ENCODE measurements at places on chromosomes 4 and X.

- DNase-seq, result no peak
Measured at GRCh38 chr4:98557194-98557892, 101.1 kb downstream of the TSPAN5 start.

DNA sequence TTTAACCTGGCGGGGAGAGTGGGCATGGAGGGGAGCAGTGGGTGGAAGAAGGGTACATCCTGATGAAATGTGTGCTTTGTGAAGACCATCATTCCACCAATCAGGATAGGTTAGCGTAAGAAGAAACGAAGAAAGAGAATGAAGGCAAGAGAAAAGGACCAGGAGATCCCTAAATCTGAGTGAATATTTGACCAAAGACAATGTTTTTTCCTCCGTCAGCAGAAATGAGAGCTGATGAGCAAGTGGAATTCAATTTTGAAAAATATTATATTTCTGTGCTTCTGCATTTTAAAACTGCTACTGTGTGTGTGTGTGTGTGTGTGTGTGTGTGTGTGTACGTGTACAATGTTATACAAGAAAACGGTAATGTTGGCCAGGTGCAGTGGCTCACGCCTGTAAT lies 58.3 kb upstream of the NOCT start:
- no peak for DNase-seq

GRCh38 chr4:188767496-188767895 lies 628.3 kb downstream of the TRIML1 start:
- no peak for DNase-seq

GRCh38 chr4:100079264-100079663 lies 111.0 kb downstream of the DDIT4L start:
- no peak for DNase-seq

- DNase-seq, result no peak
Measured at GRCh38 chr4:156390599-156391324, 437.1 kb upstream of the CTSO start.

- DNase-seq, result no peak
Measured at GRCh38 chr4:2785613-2786012, 7.3 kb upstream of the SH3BP2 start.

DNA sequence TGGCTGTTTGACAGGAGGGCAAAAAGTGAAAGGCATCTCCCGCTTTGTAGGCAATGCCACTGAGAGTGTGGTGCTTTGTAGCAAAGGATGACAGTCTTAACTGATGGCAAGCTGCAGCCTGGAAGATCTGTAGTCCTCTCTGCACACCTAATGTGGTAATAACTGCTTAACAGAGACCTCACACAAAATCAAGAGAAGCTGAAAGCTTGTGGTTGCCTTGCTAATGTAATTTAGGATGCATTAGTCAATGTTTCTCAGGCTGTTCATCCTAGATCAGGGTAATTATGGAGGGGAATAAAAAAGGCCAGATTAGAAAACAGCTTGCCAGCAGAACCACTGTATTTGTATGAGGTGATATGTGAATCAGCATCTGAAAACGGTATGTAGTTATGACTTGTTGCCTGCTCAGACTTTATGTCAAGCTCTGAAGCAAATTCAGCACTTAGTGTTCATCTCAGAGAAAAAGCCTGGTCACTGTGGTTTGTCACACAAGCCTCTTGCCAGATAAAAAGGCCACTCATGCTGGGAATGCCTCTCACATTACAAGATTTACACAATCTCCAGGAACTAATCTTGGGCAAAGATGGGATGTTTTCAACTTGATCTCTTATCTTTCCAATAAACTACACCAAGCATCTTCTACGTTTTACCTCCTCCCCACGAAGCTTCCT lies 130.8 kb downstream of the ENOX2 start:
- DNase-seq, result no peak

DNA sequence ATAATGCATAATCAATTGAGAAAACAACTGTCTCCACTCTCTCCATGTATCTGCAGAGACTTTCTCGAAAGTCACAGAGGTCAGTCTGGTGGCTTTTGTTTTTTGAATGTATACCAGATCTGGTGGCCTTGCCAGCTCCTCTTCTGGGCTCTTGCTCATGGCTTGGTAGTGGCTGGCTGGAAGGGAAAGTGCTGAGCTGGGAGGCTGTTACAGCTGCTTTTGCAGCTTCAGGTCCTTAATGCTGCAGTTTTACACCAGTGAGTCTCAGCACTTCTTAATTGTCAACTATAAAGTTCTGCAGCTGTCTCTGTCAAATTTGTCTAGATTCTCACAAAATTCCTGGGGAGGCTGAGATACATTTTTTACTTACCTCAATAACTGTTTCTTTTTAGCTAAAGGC lies 390.0 kb downstream of the GRXCR1 start:
- DNase-seq, result no peak

DNA sequence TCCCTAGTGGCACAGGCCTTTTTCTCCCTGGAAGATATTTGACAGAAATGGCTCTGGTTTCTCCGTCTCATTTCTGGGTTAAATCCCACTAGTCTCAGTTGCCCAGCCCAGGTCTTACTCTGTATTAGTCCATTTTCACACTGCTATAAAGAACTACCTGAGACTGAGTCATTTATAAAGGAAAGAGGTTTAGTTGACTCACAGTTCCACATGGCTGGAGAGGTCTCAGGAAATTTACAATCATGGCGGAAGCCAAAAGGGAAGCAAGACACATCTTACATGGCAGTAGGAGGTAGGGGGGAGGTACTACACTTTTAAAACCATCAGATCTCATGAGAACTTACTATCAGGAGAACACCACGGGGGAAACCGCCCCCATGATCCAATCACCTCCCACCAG lies 81.9 kb downstream of the FHDC1 start:
- no peak for DNase-seq

DNA sequence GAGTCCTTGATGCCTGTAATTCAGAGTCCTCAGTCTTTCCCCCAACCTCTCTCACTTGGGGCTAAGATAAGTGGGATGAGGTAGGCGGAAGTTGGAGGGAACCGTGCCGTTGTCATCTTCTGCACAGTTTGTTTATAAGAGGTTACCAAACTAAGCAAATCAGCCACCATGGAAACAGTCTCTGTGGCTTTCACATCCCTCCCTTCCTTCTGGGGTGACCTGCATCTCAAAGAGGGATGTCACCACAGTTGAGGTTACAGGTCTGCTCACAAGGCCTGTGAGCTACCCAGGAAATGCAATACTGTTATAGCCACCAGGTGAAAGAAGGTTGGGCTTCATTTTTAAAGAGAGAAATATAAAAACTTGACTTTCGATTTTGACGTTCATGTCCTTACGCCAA lies 26.3 kb downstream of the RTL5 start:
- DNase-seq, result no peak

DNA sequence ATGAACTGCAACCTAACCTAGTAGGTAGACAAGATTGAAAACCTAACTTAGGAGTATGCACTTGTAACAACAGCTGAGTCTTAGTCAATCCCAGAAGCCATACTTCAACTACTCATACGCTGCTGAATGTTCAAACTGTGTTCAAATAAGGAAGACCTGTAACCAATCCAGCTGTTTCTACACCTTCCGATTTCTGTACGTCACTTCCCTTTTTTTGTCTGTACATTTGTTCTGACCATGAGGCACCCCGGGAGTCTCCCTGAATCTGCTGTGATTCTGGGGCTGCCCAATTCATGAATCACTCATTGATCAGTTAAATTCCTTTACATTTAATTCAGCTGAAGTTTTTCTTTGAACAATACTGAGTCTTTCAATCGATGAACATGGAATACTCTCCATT lies 89.5 kb downstream of the BMP3 start:
- DNase-seq, result no peak

GRCh38 chrX:41419082-41419481 lies 28.1 kb upstream of the NYX start:
- DNase-seq, result no peak

GRCh38 chr4:112861691-112862674 lies 187.5 kb upstream of the ANK2 start:
- no peak for DNase-seq

GRCh38 chr4:189769131-189769530 lies 171.5 kb upstream of the FRG1 start:
- DNase-seq, result no peak

DNA sequence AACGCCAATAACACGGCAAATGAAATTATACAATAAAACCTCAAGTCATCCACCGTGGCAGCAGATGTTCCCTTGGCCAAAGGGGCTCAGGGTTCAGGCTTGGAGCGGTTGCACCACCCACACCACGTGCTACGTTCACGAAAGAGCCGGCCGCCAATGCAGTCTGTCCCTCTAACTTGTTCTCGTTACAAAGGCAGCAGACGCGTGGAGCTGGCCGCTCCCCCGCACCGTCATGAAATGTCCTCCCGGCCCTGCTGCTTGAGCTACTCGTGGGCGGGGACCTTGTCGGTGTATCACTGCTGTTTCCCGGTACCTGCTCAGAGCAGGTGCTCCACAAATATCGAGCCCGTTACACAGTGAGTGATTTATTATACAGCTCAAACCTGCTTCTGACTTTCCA lies 36.4 kb upstream of the MAN2B2 start:
- DNase-seq, result no peak

DNA sequence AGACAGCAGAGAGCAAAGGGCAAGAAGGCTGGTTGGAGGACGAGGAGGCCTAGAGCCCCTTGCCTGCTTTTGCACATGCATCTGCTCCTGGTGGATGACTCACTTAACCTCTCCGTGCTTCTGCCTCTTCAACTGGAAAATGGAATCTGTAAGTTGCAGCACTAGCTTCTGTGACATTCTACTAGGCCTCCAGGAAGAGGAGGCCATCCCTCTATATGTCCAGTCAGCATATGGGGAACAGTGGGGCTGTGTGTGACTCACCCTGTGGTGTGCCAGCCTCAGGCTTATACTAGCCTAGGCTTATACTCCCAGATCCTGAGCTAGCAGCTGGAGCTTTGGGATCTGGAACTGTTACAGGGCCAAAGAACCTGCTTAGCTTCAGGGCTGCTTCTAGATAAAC lies 36.0 kb downstream of the RTL9 start:
- no peak for DNase-seq

DNA sequence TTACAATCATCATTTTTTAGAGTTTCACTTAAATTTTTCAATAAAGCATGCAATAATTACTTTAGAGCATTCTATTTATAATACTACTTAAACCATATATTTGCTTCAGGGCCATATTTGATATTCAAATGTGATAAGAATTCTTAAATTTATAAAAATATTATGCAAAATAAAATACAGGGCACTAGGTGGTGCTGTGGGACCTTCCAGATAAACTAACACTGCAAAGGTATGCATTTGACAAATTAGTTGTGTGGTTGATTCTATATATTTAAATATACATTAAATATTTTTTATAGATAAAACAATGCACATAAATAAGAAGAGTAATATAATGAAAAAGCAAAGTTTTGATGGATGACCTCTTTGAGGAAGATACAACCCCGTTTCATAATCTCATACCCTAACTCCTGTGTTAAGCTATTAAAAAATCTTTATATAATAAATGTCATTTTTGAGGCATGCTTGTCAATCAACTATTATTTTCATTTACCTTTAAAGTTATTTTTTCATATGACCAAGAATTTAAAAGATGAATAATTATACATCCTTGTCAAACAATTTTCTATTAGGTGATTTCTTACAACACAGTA lies 128.4 kb downstream of the REELD1 start:
- DNase-seq, result no peak

GRCh38 chrX:66043584-66043983 lies 3.7 kb upstream of the VSIG4 start:
- DNase-seq, result no peak

DNA sequence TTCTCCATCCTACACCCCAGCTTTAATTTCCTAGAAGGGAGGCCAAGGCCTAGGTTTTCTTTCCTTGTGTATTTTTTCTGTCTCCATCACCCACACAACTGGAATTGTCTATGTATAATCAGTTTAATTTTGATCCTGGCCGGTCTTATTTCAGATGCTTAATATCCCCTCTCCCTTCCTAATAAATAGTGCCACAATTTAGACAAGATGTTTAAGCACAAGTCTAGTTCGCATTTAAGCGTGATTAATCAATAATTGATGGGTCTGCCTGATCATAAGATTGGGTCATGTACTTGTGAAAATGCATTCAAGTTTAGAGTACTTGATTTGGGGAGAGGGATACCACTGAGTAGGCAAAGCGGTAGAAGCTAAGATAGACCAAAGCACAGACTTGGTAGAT lies 2.4 kb downstream of the BMP2K start:
- DNase-seq, result no peak

DNA sequence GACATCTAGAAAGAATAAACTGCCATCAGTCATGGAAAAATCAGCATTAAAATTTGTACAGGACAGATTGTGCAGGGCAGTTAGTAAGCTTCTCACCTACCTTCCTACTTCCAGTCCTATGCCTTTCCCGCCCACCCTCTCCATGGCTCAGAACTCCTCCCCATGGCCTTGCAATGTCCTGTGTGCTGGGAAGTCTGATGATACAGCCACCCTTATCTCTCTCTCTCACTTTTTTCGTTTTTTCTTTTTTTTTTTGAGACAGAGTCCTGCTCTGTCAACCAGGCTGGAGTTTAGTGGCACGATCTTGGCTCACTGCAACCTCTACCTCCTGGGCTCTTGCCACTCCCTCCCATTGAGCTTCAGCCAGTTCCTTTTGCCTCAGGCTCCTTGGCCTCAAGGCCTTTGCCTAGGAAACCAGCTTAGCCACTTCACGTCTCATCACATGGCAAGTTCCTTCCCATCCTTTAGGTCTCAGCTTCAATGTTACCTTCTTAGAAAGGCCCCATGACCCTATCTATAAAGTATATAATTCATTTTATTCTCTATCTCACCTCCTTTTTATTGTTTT lies 259.7 kb downstream of the NKX6-1 start:
- DNase-seq, result no peak

- no peak for DNase-seq
Measured at GRCh38 chr4:38516190-38516589, 147.8 kb upstream of the KLF3 start.

GRCh38 chr4:40749717-40750460 lies at the start of gene NSUN7:
TSS of gene NSUN7 (plus strand) at chr4:40749955. CDS start at chr4:40750694, 739 bp downstream.
- DNase-seq, result peak; percentile 36

DNA sequence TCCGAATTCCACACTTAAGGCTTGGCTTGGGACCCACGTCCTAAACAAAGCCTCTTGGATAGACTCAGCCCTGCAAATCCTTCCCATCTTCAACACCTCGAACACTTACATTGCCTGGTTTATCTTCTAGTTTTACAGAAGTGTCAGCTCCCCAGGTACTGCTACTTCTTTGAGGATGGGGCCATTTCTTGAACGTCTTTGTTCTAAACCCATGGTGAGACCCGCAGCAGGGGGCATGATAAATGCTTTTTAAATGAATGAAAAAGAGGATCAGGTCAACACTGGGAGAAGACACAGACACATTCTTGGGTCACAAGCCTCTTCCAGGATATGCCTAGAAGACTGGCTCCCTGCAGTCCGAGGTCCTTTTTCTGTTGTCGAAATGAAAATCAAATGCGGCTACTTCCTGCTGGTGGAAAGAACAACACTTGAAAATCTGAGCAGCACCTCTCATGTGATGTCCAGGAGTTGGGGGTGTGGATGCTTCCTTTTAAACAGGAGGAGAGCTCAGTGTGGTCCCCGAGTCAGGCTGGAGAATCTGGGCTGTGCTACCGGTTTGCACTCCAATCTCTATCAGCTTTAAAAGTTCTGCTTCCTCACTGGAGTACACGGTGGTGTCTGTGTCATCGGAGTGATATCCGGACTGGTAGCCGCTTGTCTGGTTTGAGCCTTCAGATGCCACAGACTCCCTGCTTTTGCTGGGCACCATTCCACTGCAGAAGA lies 45.8 kb downstream of the KDR start:
- DNase-seq, result no peak

GRCh38 chr4:82777857-82778525 lies 20.6 kb downstream of the SCD5 start:
- no peak for DNase-seq

Measured in left ventricle myocardium inferior (tissue), 1 donor.